ENCODE measurements at places on chromosomes 5 and 9.

DNA sequence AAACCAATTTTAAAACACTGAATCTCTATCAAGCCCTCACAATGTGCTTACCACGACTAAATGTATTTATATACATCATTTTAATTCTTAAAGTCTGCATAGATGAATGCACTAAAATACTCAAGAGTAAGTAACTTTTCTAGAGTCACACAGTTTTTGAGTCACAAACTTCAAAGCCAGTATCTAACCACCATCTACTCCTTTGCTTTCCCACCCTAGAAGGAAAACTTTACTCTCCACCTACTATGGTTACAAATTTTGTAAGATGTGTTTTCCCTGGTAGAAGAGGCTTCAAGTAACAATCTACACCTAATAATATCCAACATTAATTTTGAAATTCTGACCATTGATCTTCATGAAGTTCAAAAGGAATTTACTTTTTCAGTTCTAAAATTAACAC lies 18.7 kb downstream of the ZFAND5 start:
- DNase-seq = no peak

DNA sequence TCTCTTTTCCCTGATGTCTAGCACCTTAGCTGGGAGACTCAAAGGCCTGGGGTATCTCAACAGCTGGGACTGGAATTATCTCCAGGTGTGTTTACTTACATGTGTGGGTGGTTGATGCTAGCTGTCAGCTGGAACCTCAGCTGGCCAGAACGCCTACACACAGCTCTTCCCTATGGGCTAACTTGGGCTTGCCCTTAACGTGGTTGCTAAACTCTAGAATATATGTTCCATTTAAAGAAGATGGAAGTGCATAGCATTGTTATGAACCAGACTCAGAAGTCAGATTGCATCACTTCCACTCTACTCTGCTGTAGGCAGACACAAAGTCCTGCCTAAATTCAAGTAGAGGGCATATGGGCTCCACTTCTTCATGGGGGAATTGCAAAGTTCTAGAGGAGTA lies 29.3 kb downstream of the SGCD start:
- DNase-seq = no peak

GRCh38 chr9:111013250-111013649 lies 25.0 kb downstream of the LPAR1 start:
- no peak for DNase-seq

DNA sequence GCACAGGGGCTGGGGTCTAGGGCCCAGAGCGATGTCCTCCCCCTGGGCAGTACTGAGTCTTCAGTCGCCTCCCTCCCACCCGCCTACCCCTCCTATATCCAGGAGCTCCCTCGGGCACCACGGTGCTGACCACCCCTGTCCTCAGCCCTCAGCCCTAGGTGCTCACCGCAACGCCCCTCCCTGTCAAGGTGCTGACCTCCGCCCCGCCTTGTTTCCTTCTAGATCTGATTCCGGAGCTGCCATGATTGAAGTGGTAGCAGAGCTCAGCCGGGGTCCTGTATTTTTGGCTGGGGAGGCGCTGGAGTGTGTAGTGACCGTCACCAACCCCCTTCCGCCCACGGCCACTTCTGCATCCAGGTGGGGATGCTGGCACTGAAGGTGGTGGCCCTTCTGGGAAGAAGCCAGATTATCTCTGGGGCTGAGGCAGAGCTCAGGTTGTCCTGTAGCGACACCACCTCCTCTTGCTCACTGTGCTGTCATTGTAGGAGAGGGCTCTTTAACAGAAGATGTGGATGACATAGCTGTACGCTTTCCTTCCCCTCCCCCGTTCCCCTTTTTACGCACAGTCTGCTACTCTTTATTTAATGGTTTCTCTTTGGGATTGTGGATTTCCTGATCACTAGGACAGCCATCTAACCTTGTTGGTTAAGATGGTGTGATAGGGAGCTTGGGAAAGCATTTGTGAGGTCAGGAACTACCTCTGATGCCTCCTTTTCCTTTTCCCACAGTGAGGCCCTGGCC lies 598 bp downstream of the RGP1 start:
- DNase-seq = peak; percentile 25

DNA sequence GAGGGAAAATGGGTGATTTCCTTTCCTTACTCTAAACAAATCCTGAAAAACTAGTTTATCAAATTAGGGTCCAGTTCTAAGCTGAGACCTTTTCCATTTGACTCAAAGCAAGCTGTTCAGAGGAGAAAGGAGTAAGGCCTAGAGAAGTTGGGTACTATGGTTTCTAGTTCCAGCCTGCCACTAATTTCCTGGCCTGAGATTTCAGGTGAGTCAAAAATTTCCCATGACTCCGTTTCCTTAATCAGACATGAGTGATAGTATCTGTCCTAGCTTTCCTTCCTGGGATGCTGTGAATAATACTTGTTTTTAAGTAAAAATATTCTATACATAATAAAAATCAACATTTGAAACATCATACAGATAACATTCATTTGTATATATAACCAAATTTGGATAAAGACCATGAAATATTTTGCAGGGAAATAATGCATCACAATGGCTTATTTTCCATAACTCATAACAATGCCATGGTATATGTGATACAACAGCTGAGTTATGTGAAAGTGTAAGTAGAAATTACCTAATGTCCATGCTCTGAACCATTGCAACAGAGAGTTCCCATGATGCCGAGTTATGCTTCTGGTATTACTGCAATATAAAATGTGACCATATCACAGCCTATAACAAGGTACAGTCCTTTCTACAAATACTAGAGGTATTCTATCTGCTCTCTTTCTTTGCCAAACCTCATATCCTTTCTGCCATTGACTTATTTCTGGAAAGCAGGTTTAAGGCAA lies 142.7 kb downstream of the MLLT3 start:
- DNase-seq = no peak

GRCh38 chr5:172674155-172674554 lies 33.1 kb downstream of the NEURL1B start:
- DNase-seq = no peak

Measured in GM12891 (cell line).